Kidney (tissue), 22 donors: ENCODE measurements at places on chromosomes 5 and 9. TPM values are rescaled to one million over a fixed set of nuclear protein-coding genes. Genes with fewer than 3 reads are reported as not detected.

- DNase-seq = no peak
These were observed 118.8 kb downstream of the SIL1 start for GRCh38 chr5:139079225-139079990.

GOLM1 gene
- 133 TPM for total RNA-seq

GRCh38 chr5:112109331-112110007, 309.6 kb downstream of the EPB41L4A start:
- DNase-seq = no peak

DNA sequence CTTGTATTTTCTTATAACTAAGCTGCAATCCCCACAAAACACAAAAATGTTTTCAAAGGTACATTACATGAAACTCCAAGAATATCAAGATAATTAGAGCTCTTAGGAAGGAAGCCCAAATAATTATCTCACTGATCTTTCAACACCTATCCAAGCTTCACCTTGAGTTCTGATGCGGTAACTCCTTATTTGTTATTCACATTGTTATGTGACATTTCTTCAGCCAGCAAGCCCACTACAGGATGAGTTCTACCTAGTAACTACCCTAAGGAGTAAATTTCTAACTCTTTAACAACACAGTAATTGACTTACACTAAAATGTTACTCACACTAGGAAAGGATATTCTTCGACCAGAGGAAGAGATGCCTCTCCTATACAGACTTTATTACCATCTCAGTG, 9.9 kb downstream of the NR6A1 start:
- DNase-seq = no peak

TAF7 gene
- total RNA-seq = 73.5 TPM

- no peak for DNase-seq
These were observed 105.5 kb downstream of the FEM1C start for GRCh38 chr5:115439042-115439441.

- DNase-seq = no peak
These were observed 1273.0 kb downstream of the EFNA5 start for GRCh38 chr5:106397700-106398099.

- no peak for DNase-seq
These were observed 37.8 kb upstream of the NXNL2 start for GRCh38 chr9:88497224-88497623.

- no peak for DNase-seq
These were observed 11.7 kb downstream of the MTREX start for GRCh38 chr5:55319491-55319890.

GRCh38 chr5:128304088-128304487, 220.5 kb downstream of the SLC12A2 start:
- no peak for DNase-seq

- DNase-seq = no peak
These were observed 213.2 kb upstream of the IER5L start for GRCh38 chr9:129391221-129391661.

DNA sequence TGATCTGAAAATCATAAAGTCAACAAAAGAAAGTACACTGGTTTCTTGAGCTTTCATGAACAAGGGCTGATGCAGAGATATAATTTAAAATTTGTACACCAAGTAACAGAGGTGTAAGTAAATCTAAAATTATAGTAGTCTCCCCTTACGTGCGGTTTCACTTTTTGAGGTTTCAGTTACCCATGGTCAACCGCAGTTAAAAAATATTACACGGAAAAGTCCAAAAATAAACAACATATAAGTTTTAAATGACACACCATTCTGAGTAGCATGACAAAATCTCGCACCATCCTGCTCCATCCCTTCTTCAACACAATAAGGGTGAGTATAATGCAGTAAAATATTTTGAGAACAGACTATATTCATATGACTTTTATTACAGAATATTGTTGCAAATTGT, 54.4 kb downstream of the AUH start:
- no peak for DNase-seq

DNA sequence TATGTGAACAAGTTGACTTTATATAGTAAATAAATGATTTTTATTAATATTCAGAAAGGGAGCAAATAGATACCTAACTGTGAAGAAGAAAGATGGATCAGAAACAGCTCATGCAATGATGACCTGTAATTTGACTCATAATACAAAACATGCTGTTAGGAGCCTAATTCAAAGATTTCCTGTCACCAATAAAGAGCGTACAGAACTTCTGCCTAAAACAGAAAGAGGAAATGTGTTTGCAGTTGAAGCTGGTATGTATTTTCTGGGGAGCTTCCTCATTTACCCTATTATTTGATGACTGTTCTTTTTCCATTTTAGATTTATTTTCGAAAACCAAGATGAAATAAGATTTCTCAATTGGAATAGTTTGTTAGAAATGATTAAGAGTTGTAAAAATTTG, 11.4 kb downstream of the YTHDC2 start:
- no peak for DNase-seq

CFAP157 gene
- 2.9 TPM for total RNA-seq

DNA sequence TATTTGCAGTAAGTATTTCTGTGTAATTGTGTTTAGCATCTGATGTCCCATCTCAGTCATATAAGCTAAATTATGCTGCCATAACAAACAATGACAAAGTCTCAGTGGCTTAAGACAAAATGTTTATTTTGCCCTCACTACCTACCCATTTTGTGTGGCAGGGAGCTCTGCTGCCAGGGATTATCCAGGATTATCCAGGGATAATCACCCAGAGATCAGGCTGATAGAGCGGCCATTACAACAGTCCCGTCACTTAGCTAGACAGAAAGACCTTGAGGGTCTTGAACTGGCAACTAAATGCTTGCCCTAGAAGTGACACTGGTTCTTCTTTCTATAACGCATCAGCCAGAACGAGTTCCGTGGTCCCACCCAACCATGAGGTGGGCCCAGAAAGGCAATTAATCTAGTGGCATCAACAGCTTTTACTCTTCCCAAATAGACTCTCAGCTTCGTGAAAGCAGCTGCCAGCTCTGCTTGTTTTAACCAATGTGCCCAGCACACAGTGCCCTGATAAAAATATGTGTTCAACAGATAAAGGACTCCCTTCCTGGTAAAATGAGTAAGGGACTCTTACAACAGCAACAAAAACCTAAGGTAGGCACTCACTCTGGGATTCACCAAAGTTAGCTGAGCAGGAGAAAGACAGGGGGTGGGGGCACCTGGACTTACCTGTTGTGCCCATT, 22.8 kb downstream of the CCDC69 start:
- no peak for DNase-seq

- DNase-seq = no peak
These were observed 10.8 kb downstream of the KCNT1 start for GRCh38 chr9:135712613-135713295.

GRCh38 chr5:80206282-80206681, 49.6 kb downstream of the SERINC5 start:
- no peak for DNase-seq

GRCh38 chr9:114007991-114008666, 70.0 kb downstream of the AMBP start:
- no peak for DNase-seq

SERF1A gene
- total RNA-seq = 8.6 TPM

- no peak for DNase-seq
These were observed 179.8 kb downstream of the BNC2 start for GRCh38 chr9:16690628-16691027.

UBQLN1 gene
- total RNA-seq = 95.3 TPM

DNA sequence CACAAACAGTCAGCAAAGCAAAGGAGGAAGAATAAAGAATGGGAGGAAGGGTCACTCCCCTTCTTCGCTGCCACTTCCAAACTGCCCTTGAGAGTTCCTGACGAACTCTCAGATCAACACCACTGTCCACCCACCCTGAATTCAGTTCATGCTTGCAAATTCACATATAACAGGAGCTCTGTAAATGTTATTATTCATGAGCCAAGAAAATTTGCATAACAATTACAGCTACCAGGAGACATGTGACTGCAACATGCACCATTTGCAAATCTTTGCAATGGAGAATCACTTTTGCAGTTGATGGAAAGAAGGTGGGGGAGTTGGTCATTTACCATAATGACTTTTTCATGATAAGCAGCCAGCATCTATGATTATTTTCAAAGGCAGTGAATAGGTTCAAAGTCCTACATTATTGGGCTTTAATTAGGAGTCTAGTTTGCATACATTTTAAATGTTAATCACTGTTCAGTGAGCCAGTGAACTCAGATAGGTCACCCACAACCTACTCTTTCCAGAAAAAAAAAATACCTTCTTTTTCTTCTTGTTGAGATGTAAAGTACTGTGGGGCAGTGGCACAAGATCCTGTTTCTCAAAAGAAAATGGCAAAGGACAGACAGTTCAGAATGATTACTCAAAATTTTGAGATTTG, 149.7 kb downstream of the CAAP1 start:
- no peak for DNase-seq

DNA sequence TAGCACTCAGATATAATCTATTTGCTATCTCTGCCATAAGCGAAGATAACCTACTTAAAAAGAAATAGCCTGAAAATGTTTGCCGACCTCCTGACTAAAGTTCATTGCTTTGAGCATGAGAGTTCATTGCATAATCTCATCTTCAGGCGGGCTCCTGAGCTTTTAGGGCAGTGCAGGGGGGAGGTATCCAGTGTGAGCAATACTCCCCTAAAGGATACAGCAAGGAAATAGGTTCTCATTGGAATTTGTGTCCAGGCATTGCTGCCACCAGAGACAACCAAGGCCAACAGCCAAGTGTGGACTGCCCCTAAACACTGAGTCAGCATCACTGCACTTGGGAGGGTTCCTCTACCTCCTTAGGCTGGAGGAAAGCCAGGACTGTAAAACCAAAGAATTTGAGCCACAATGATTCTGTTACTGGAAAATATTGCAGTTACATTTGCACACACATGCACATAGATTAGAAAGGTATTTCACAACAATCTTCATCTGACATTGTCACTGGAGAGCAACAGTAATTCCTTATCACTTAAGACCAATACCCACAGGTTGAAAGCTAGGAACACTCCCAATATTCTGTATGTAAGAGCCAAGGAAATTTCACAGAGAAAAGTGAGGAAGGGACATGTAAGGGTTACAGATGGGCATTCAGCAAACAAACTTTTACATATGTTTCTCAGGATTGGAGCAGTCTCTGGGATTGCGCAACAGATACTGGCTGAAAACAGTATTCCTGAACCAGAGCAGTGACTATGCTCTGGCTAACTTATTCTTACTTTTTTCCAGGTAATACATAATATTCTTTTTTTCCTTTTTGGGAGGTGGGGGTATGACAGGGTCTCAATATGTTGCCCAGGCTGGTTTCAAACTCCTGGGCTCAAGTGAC, 98.6 kb upstream of the TLE1 start:
- no peak for DNase-seq

GRCh38 chr5:147287110-147287509, 52.3 kb downstream of the STK32A start:
- no peak for DNase-seq

DNA sequence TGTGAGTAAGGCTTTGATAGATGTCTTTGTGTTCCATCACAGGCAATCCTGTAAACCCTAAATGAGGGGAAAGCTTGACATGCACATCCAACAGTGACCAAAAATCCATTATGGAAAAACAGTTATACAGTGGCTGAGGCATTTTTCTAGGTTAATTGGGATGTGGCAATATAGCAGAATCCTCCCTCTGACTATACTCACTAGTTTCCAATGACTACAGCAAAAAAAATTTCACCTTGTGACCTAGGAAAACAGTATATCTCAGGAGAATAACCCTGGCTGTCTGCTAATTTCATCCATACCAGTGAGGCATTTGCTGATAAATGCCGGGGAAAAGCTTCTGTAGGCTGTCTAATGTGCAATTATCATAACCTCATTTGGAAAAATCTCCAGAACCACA, 49.9 kb upstream of the SNCAIP start:
- DNase-seq = no peak

GRCh38 chr9:134942011-134942787, 24.5 kb upstream of the FCN1 start:
- no peak for DNase-seq

MED10 gene
- 32.3 TPM for total RNA-seq

DNA sequence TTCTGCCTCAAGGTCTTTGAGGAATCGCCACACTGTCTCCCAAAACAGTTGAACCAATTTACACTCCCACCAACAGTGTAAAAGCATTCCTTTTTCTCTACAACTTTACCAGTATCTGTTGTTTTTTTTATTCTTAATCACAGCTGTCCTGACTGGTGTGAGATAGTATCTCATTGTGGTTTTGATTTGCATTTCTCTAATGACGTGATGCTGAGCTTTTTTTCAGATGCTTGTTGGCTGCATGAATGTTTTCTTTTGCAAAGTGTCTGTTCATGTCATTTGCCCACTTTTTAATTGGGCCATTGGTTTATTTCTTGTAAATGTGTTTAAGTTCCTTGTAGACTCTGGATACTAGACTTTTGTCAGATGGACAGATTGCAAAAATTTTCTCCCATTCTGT, 400.0 kb downstream of the DEPDC1B start:
- DNase-seq = no peak

DNA sequence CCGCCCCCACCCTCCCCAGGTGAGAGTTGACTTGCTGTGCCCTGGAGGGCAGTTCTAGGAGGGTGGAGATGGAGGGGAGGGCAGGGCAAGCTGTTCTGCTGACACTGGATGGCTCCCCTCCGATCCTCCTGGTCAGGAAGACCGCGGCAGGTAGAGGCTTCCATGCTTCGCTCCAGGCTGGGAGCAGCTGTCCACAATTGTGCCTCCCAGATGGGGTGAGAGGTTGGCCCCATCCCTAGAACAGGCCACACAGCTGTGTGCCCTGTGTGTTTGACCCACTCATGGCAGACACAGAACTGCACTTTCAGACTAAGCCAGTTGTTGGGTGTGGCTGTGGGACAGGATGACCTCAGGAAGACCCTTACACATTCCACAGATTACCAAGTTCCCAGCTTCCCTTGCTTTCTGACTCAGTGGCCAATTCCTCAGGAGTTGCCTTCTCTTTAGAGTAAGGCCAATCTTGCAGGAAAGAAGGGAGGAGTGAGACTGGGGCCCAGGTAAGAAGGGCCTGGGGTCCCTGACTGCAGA, 72.1 kb upstream of the HSPA9 start:
- DNase-seq = peak; percentile 63

RFX3 gene
- total RNA-seq = 17.8 TPM

- DNase-seq = no peak
These were observed 7.6 kb upstream of the EQTN start for GRCh38 chr9:27304521-27304920.

DNA sequence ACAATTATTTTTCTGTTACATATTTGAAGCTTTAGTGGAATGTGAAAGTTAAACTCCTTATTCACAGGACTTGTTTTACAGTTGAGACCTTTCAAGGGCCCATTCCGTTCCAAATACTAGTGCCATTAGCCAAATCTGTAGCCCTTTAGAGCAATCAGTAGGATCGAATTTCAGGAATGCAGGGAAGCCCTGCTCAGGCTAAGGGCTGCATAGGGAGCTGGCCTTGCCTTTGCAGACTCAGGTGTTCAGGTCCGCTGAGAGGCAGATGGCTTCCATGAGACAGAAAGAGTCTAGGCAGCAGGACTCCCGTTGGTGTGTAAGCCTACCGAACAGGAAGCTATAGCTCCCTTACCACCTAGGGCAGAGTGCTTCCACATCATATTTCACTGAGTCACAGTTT, 150.1 kb upstream of the SLC27A6 start:
- no peak for DNase-seq
